ENCODE measurements at places on chromosomes 13 and 19. TPM values are rescaled to one million over a fixed set of nuclear protein-coding genes. Genes with fewer than 3 reads are reported as not detected.

LRRC8E gene
- total RNA-seq = 6.6 TPM

PLIN3 gene
- total RNA-seq = 271 TPM

MISP gene
- 0.07 TPM for total RNA-seq

HSH2D gene
- total RNA-seq = not detected

KLK3 gene
- not detected for total RNA-seq

SETDB2 gene
- 5.1 TPM for total RNA-seq

EXOC3L2 gene
- not detected for total RNA-seq

ZNF776 gene
- total RNA-seq = 7.5 TPM

COQ8B gene
- total RNA-seq = 19.8 TPM

SPRY2 gene
- 37.5 TPM for total RNA-seq

DIAPH3 gene
- total RNA-seq = 18.6 TPM

TEX29 gene
- total RNA-seq = not detected

CALR3 gene
- not detected for total RNA-seq

S1PR4 gene
- not detected for total RNA-seq

ZNF791 gene
- total RNA-seq = 21.9 TPM

C19orf12 gene
- total RNA-seq = 31.3 TPM

IL17D gene
- 0.28 TPM for total RNA-seq

LGALS14 gene
- not detected for total RNA-seq

S1PR5 gene
- total RNA-seq = 1.9 TPM

FCER2 gene
- total RNA-seq = not detected

TBC1D4 gene
- 18.5 TPM for total RNA-seq

PSG6 gene
- total RNA-seq = 0.37 TPM

CLASRP gene
- total RNA-seq = 39.3 TPM

CERS1 gene
- 2.3 TPM for total RNA-seq

ACER1 gene
- total RNA-seq = not detected

ZNF546 gene
- total RNA-seq = 1.9 TPM

KL gene
- not detected for total RNA-seq

KRI1 gene
- 20.0 TPM for total RNA-seq

MPV17L2 gene
- total RNA-seq = 14.9 TPM

SIGLECL1 gene
- not detected for total RNA-seq

NEK5 gene
- total RNA-seq = not detected

CPB2 gene
- total RNA-seq = not detected

ZNF99 gene
- total RNA-seq = not detected

MICOS13 gene
- total RNA-seq = 91.6 TPM

ZNF845 gene
- 4.1 TPM for total RNA-seq

CYP4F8 gene
- total RNA-seq = not detected
